ENCODE measurements at places on chromosomes 12 and 14. TPM values are rescaled to one million over a fixed set of nuclear protein-coding genes. Genes with fewer than 3 reads are reported as not detected.
A peak's percentile ranks its signal among the peaks of the same experiment; 100 is the strongest.

IL23A gene
- total RNA-seq = 49.8 TPM

FGD4 gene
- total RNA-seq = 0.94 TPM

ANG gene
- total RNA-seq = not detected

ALG10B gene
- total RNA-seq = 8.4 TPM

DPY19L2 gene
- not detected for total RNA-seq

POTEG gene
- not detected for total RNA-seq

CCDC197 gene
- not detected for total RNA-seq

- H3K4me3 ChIP-seq = no peak overlapping the region
- no peak for DNase-seq
- H3K4me1 ChIP-seq = peaks cover 1% of the 10 kb centered on the region
- peaks cover 14% of the 10 kb centered on the region for H3K27me3 ChIP-seq
Measured at GRCh38 chr12:46892887-46893286, 67.1 kb upstream of the SLC38A4 start.

GRCh38 chr14:25520821-25521220, 470.9 kb upstream of the STXBP6 start:
- no peak overlapping the region for H3K27ac ChIP-seq
- DNase-seq = no peak
- H3K27me3 ChIP-seq = no peaks in the 10 kb centered on the region
- no peak overlapping the region for H3K4me3 ChIP-seq

DNA sequence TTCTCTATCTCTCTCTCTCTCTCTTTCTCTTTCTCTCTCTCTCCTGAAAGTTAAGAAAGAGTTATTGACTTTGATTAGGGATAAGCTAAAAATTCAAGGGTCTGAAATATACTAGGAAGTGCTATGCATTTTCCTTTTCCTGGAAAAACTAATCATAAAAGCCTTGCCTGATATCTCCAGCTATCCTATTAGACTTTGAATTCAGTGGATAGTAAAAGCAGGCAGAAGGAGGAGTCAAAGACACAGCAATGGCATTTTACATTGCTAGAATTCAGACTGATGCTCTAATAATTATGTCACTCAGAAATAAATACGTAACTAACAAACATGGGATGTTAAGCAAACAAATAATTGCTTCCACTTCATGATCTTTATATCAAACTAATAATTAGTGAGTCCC, 272.0 kb downstream of the SSPN start:
- peaks cover 18% of the 10 kb centered on the region for H3K36me3 ChIP-seq
- peaks cover 7% of the 10 kb centered on the region for H3K4me1 ChIP-seq
- no peak overlapping the region for H3K4me3 ChIP-seq
- DNase-seq = no peak

GRCh38 chr12:65923228-65923627, 98.9 kb downstream of the HMGA2 start:
- no peak overlapping the region for H3K27ac ChIP-seq
- DNase-seq = no peak
- peaks cover 5% of the 10 kb centered on the region for H3K4me1 ChIP-seq
- no peak overlapping the region for H3K4me3 ChIP-seq
- H3K27me3 ChIP-seq = peaks cover 36% of the 10 kb centered on the region
- H3K36me3 ChIP-seq = no peaks in the 10 kb centered on the region

GRCh38 chr12:66329941-66330340, 27.6 kb downstream of the HELB start:
- no peaks in the 10 kb centered on the region for H3K27me3 ChIP-seq
- peaks cover 30% of the 10 kb centered on the region for H3K4me1 ChIP-seq
- peaks cover 20% of the 10 kb centered on the region for H3K36me3 ChIP-seq
- no peak overlapping the region for H3K4me3 ChIP-seq
- no peak for DNase-seq

DNA sequence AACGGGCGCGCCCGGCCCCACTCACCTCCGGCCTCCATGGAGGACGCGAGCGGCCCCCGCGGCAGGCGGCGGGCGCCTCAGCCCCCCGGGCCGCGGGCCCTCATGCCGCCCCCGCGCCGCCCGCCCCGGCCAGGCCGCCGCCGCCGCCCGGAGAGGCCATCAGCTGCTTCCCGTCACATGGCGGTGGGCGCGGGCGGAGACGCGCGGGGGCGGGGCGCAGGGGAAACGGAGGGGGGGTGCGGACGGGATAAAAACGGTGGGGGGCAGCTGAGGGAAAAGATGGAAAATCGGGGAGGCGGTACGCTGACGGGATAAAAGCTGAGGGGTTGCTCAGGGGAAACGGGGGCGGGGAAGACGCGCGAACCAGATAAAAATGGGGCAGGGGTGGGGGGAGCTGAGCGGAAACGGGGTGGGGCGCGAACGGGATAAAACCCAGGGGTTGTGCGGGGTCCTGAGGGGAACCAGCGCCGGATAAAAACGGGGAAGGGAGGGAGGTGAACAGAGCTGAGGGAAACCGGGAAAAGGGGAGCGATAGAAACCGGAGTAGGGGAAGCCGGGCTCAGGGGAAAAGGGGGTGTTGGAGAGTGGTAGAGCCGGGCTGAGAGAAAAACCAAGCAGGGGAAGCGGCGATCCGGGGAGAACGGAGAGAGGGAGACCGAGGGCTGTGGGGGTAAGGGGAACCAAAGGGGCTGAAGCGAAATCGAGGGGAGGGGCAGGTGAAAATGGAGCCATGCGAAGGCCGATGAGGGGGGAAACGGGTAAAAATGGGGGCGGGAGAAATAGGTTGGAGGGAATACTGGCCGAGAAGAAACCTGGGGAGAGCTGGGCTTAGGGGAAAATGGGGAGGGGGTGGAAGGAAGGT, at the start of gene WSB2:
WSB2 (minus strand) TSS at position 169 of the 862 bp plus-strand sequence; CDS start at position 38, 131 bp downstream.
- H3K27ac ChIP-seq = peak within 1 kb of the TSS; percentile 95
- peaks cover 38% of the 10 kb centered on the region for H3K4me1 ChIP-seq
- DNase-seq = peak; percentile 16
- no peaks in the 10 kb centered on the region for H3K27me3 ChIP-seq
- H3K36me3 ChIP-seq = no peaks in the 10 kb centered on the region

GRCh38 chr12:63844391-63845341, at the start of gene SRGAP1:
SRGAP1 (plus strand) TSS chr12:63844700; CDS start chr12:63844817, 117 bp downstream.
- H3K4me3 ChIP-seq = peak within 1 kb of the TSS; percentile 92
- peaks cover 16% of the 10 kb centered on the region for H3K27me3 ChIP-seq
- peaks cover 8% of the 10 kb centered on the region for H3K4me1 ChIP-seq

DNA sequence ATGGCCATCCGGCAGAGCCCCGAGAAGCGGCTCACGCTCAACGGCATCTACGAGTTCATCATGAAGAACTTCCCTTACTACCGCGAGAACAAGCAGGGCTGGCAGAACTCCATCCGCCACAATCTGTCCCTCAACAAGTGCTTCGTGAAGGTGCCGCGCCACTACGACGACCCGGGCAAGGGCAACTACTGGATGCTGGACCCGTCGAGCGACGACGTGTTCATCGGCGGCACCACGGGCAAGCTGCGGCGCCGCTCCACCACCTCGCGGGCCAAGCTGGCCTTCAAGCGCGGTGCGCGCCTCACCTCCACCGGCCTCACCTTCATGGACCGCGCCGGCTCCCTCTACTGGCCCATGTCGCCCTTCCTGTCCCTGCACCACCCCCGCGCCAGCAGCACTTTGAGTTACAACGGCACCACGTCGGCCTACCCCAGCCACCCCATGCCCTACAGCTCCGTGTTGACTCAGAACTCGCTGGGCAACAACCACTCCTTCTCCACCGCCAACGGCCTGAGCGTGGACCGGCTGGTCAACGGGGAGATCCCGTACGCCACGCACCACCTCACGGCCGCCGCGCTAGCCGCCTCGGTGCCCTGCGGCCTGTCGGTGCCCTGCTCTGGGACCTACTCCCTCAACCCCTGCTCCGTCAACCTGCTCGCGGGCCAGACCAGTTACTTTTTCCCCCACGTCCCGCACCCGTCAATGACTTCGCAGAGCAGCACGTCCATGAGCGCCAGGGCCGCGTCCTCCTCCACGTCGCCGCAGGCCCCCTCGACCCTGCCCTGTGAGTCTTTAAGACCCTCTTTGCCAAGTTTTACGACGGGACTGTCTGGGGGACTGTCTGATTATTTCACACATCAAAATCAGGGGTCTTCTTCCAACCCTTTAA, 1.5 kb downstream of the FOXG1 start:
- H3K4me3 ChIP-seq = peak overlapping the region; percentile 59
- H3K27ac ChIP-seq = peak overlapping the region; percentile 8
- peaks cover 5% of the 10 kb centered on the region for H3K4me1 ChIP-seq
- DNase-seq = no peak

- H3K4me1 ChIP-seq = peaks cover 11% of the 10 kb centered on the region
- no peak for DNase-seq
- H3K36me3 ChIP-seq = peaks cover 3% of the 10 kb centered on the region
Measured at GRCh38 chr12:92414170-92415070, 268.8 kb upstream of the BTG1 start.

- H3K27ac ChIP-seq = no peak overlapping the region
- DNase-seq = no peak
- H3K4me1 ChIP-seq = peaks cover 6% of the 10 kb centered on the region
- peaks cover 4% of the 10 kb centered on the region for H3K36me3 ChIP-seq
- H3K4me3 ChIP-seq = no peak overlapping the region
Measured at GRCh38 chr12:46124132-46124847, 133.9 kb upstream of the SCAF11 start.

GRCh38 chr12:57874166-57875108, 27.9 kb upstream of the CTDSP2 start:
- H3K4me1 ChIP-seq = peaks cover 16% of the 10 kb centered on the region
- peaks cover 14% of the 10 kb centered on the region for H3K27me3 ChIP-seq
- no peak for DNase-seq
- H3K27ac ChIP-seq = no peak overlapping the region
- no peak overlapping the region for H3K4me3 ChIP-seq
- no peaks in the 10 kb centered on the region for H3K36me3 ChIP-seq

DNA sequence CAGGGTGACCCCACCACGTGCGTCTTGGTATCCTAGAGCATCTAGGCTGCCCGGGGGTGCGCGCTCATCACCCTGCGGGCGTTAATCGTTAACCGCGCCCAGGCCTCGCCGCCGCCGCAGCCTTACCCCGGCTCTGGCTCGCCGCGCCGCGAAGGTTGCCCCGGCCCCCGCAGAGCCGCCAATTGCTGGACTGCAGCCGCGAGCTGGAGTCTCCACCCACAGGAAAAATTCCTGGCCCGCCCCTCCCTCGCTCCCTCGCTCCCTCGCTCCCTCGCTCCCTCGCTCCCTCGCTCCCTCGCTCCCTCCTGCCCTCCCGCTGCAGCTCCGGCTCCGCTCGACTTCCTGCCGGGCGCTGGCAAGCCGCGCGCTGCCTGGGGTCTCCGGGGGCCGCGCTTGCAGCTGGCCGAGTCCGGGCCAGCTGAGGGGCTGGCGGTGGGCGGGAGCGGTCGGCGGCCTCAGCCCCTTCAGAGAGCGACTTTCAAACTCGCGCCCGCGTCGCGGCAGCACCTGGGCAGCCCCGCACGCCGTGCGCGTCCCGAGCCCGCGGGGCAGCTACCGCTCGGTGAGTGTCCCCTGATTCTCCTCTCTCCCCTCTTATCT, at the start of gene PLEKHG3:
PLEKHG3 (plus strand) TSS at position 282 of the 600 bp plus-strand sequence. CDS start 23,208 bp downstream, outside the sequence.
- peak; percentile 40 for DNase-seq
- H3K4me3 ChIP-seq = peak within 1 kb of the TSS; percentile 92
- H3K27me3 ChIP-seq = no peaks in the 10 kb centered on the region
- H3K27ac ChIP-seq = peak within 1 kb of the TSS; percentile 98
- H3K36me3 ChIP-seq = peaks cover 2% of the 10 kb centered on the region
- H3K4me1 ChIP-seq = peaks cover 52% of the 10 kb centered on the region

DNA sequence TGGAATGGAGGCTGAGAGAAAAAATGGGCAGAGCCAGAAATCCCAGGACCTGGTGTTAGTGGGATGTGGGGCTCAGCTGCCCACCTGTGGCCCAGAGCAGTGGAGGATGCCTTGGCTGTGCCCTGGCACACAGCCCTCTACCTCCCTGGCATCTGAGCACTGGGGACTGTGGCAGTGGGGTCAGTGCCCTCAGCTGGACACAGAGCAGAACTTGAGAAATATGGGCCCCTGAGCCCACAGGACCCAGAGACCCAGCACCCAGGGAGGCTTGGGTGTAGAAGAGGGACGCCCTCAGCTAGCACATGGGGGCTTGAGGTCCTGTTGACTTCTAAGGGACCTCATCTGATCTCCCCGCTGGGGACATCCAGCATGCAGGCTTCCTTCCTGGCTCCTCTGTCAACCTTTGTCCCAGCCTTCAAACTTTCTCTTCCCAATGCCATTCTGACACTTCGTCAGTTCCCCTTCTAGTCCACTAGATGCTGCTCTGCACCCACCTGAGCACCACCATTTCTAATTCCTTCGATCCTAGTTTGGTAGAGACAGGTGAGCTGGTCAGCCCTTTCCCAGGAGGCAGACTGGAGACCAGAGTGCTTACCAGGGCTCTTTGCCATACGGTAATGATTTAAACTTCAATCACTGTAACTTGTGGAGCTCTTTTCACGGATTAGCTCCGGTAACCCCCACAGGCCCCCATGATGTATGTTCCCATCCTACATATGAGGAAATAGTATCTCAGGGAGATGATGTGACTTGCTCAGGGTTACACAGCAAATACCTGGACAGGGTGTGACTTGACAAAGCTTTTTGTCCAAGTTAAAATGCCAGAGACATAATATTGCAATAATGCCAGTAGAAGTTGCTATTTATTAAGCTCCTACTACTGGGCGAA, 143.7 kb downstream of the ASCL4 start:
- no peak overlapping the region for H3K27ac ChIP-seq
- H3K27me3 ChIP-seq = peaks cover 77% of the 10 kb centered on the region
- H3K36me3 ChIP-seq = peaks cover 7% of the 10 kb centered on the region
- DNase-seq = no peak

GRCh38 chr12:66482351-66483203, 180.3 kb downstream of the HELB start:
- H3K27ac ChIP-seq = no peak overlapping the region
- no peak overlapping the region for H3K4me3 ChIP-seq
- H3K4me1 ChIP-seq = no peaks in the 10 kb centered on the region
- no peak for DNase-seq
- no peaks in the 10 kb centered on the region for H3K27me3 ChIP-seq

GRCh38 chr12:49121047-49121696, 10.0 kb downstream of the TUBA1B start:
- no peaks in the 10 kb centered on the region for H3K27me3 ChIP-seq
- H3K4me3 ChIP-seq = no peak overlapping the region
- no peak for DNase-seq
- H3K4me1 ChIP-seq = peaks cover 2% of the 10 kb centered on the region
- H3K27ac ChIP-seq = no peak overlapping the region
- no peaks in the 10 kb centered on the region for H3K36me3 ChIP-seq

DNA sequence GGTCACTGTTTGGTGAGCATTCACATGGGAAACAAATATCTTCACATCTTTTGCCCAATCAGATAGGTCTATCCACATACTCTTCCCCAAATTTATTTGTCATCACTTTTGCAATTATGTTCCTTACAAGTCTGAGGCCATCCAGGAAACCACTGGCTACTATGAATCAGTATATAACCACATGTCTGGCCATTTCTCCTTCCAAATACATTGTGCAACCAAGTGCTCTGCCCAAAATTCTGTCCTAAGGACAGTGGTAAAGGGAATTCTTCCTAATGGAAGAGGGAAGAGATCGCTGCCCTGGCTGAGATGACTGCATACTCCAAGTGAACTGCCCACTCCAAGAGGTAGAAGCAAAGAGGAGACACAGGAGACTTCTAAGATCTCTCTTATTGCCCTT, 148.9 kb upstream of the MAX start:
- H3K27ac ChIP-seq = no peak overlapping the region
- no peak for DNase-seq
- H3K4me3 ChIP-seq = no peak overlapping the region
- H3K36me3 ChIP-seq = peaks cover 2% of the 10 kb centered on the region
- no peaks in the 10 kb centered on the region for H3K27me3 ChIP-seq

- H3K27ac ChIP-seq = no peak overlapping the region
- H3K27me3 ChIP-seq = peaks cover 32% of the 10 kb centered on the region
- H3K36me3 ChIP-seq = no peaks in the 10 kb centered on the region
- no peaks in the 10 kb centered on the region for H3K4me1 ChIP-seq
- no peak for DNase-seq
Measured at GRCh38 chr12:65747338-65747737, 76.9 kb upstream of the HMGA2 start.
